ENCODE measurements at places on chromosomes 4 and X. TPM values are rescaled to one million over a fixed set of nuclear protein-coding genes. Genes with fewer than 3 reads are reported as not detected.

DNA sequence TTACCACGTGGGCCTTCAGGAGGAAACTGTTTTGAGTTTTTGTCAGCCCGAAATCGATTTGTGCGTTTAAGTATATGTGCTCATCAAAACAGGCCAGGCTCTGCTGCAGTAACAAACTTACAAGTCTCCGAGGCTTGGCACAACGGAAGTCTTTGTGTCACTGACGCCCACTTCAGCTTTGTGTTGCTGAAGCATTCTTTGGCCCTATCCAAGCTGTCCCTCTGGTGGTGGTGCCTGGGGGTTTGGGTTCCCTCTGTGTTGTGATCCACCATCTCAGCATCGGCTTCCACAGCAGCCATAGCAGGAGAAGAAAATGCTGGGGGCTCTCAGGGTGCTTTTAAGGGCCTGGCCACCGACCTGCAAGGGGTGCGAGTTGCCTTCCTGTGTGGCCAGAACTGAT lies 176.4 kb downstream of the PTTG2 start:
- no peak for DNase-seq

- no peak for DNase-seq
These were observed 19.4 kb downstream of the TAPT1 start for GRCh38 chr4:16206848-16207247.

The TLR6 gene
- 29.0 TPM for total RNA-seq

DNA sequence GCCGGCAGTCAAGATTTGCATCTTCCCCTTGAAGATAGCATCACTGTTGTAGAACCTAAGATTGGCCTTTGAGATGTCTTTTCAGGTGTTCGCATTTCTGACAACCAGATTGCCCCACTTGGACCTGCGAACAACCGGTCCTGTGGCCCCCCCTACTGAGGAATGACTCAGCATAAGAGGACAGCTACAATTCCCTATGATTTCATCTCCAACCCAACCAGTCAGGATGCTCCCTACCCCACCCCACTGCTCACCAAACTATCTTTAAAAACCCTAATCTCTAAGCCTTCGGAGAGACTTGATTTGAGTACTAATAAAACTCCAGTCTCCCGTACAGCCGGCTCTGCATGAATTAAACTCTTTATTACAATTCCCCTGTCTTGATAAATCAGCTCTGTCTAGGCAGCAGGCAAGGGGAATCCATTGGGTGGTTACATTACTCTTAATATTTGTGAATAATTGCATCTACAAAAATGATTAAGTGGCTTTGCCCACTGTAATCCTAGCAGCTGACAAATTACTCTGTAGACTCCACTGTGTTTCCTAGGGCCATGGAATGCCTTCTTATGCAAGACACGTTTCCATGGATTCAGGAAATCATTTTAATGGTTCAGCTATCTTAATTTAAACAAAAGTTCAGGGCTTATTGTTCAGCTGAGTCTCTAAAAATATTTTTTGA lies 95.4 kb downstream of the GPR143 start:
- DNase-seq: no peak

- no peak for DNase-seq
These were observed 1328.3 kb downstream of the C4orf33 start for GRCh38 chr4:130424211-130424610.

The MAGED4B gene
- total RNA-seq: 0.87 TPM

The NDNF gene
- total RNA-seq: 3.5 TPM

The ASB11 gene
- total RNA-seq: not detected

The FGF16 gene
- not detected for total RNA-seq

GRCh38 chr4:80204433-80205011 lies 7.2 kb downstream of the PRDM8 start:
- no peak for DNase-seq

DNA sequence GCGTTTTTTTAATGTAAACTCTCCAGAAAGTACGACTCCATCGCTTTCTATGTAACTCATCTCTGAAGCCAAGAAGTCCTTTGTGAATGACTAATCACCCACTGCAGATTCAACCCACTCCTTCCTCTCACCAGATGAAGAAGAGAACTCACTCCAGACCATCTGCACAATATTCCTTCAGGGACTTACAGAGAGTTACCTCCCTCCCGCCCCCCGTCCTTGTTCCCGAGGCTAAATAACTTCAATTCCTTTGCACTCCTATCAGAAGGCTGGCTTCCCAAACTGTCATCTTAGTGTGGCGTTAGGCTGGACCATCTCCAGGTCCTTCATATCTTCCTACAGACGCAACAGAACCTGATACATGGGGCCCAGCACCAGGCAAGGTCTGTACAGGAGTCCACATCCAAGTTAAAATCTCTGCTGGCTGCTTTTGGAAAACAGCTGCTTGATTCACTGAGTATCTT lies 82.4 kb downstream of the AFAP1 start:
- DNase-seq: no peak

- no peak for DNase-seq
These were observed 36.2 kb upstream of the UGDH start for GRCh38 chr4:39563346-39563847.

The OPRPN gene
- not detected for total RNA-seq

GRCh38 chr4:54226404-54227255 lies 2.5 kb upstream of the PDGFRA start:
- DNase-seq: no peak

DNA sequence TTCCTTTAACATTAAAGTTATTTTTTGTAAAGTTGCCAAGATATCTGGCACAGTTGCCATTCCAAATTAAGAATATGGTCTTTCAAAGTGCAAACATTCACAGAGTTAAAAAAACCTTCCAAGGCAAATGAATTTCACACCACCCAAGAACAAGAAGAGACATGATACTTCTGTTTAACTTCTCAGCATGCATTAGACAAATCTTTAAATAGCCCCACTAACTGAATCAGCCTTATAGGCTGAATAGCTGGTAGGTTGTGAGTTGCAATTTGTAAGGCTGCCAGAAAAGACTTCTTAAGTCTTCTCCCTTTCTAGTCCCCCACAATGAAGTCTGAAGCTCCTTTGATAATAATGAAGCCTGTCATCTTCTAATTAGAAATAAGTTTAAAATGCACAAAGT lies 95.6 kb downstream of the MAPK10 start:
- peak; percentile 27 for DNase-seq

GRCh38 chr4:6527683-6528595 lies 47.0 kb upstream of the MAN2B2 start:
- no peak for DNase-seq

DNA sequence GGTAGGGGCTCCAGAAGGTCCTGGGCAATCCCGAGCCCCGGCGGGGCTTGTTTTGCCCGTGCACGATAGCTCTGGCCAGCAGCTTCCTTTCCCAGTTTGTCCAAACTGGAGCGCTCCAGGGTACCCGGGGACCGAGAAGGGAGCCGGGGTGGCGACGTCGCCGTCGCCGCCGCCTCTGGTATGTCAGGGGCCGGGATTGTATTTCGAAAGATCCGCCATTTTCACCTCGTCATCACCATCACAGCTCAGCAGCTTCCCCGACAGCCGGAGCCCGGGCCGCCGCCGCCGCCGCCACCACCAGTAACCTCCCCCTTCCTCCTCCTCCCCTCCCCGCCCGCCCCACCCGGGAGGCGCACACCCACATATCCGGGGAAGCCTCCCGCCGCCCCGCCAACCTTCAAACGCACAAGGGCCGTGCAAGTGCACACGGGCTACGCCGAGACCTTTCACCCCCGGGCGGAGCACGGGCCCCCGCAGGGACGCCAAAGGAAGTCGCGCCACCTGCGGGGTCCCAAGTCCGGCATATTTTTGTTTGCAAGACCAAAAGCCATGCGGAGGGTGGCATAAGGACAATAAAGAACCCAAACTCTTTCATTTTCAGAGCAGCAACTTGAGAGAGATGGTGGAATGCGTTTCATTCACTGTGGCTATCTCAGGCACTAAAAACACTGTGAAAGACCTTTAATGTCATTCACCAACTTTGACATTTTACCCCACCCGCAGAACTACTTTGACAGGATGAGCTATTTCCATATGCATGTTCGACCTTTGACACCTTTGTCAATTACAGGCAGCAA lies at the start of gene LIN54:
Gene LIN54 (minus strand): TSS at position 302 of the 797 bp plus-strand sequence. CDS start 25,979 bp downstream, outside the sequence.
- DNase-seq: peak; percentile 79

DNA sequence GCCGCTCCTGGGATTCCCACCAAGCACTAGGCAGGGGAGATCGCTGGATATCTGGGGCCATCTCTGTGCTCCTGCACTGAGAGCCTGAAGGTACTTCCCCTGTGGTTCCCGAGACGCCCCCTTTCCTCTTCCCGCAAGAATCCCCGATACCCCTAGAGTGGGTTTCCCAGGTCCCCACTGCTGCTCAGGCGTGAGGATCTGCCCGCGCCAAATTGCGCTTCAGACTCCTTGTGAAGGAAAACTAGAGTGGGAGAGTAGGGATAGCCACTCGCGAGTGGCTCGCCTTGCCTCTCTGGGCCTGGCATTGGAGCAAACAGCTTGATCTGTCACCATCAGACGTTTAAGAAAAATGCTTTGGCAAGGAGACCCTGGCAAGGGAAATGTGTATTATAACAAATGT lies 1.5 kb downstream of the IL1RAPL2 start:
- no peak for DNase-seq

The IL1RAPL2 gene
- 1.1 TPM for total RNA-seq

- DNase-seq: no peak
These were observed 18.0 kb upstream of the XPNPEP2 start for GRCh38 chrX:129720741-129721140.

DNA sequence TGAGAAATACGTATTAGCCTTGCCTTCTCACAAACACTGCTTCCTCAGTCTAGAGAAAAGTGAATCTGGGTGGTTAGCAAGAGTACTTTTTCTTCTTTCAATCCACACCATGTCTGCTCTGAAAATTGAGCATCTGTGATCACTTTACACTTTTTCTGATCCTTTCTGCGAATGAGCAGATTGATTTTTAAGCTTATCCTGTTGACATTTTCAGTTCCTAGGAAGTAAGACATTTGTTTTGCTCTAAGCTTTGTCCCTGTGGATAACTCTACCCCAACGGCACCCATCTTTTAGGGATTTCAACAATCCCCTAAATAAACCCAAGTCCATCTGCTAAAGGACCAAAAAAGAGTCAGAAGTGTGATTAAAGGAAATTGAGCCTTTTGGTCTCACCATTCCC lies 487.5 kb downstream of the IQCM start:
- DNase-seq: no peak

GRCh38 chr4:180336494-180337090 lies 1906.6 kb upstream of the TENM3 start:
- no peak for DNase-seq

The PLS3 gene
- total RNA-seq: 7.5 TPM

DNA sequence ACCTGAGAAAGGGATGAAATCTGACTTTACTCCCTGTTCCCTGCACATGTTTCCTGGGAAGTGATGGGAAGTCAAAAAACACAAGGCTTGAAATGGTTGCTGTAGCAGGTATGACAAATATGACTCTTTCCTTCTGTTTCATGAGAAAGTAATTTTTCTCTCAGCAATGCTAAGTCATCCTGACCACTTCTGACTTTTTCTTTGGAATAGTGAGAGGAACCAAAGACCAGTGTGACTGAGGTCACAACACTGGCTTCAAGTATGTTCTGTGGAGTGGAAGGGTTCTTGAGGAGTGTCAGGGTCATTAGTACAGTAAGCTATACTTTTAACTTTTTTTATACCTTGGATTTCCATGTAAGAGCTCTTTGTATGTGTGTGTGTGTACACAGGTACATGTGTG lies 225.3 kb downstream of the PPP3CA start:
- no peak for DNase-seq

DNA sequence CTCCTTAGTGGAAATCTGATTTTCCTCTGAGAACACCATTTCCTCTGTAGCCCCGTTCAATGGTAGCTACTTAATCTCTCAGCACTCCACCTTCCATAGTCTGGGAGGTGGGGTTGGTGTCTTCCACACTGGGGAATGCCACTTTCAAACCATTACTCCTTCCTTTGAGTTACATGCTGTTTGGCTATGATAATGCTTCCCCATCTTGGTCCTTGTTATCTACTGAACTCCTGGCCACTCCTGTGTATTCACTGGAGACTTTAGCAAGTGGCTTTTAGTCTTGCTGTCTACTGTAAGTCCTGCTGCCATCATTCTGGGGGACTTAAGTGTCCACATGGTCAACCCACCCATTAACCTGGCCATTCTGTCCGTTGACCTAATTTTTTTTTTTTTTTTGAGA lies 63.9 kb upstream of the SMIM10 start:
- no peak for DNase-seq

The SPARCL1 gene
- total RNA-seq: 192 TPM

The FOXR2 gene
- total RNA-seq: not detected

The SPINK2 gene
- 2.3 TPM for total RNA-seq

- no peak for DNase-seq
These were observed 239.7 kb upstream of the GATB start for GRCh38 chr4:152000518-152000917.

DNA sequence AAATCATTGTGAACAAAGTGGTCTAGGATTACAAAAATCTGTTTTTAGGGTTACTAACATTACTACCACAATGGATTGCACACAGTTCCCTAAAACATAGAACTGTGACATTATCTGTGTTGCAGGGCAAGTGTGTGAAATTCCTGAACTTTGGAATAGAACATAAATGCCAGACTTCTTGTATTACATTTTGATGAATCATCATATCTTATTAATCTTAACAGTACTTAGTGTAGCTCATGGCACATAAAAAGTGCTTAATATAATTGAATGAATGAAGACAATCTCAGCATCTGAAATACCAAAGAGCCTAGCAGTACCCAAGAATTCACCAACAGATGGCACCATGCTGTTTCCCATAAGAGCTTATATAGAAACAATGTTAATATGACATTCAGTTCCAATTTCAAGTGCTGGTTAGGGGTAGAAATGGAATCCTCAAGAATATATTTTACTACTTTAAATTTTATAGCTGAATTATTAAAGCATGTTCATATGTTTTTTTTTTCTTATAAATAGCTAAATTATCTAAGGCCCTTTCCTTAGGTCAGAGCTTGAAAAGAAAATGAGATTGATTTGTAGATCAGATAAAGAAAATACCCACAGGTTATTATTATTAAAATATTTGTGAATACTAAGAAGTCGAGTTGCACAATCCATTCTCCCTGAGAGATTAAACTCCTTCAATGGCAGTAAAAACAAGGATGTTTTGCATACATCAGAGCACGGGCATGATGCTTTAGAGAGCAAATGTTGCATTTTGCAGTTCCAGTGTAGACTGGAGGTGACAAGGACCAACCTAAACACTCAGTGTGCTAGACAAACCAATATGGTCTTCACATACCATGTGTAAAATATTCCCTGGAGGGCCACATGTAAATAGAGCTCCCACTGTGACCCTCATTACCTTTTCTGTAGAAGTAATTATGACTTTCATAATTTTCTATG lies 25.7 kb upstream of the SHISA3 start:
- DNase-seq: peak; percentile 79

- no peak for DNase-seq
These were observed 44.3 kb downstream of the EFHC2 start for GRCh38 chrX:44299177-44299576.

The SGMS2 gene
- total RNA-seq: 11.2 TPM
